ENCODE measurements at places on chromosomes 11 and 22. TPM values are rescaled to one million over a fixed set of nuclear protein-coding genes. Genes with fewer than 3 reads are reported as not detected.

Gene OR51I1
- total RNA-seq, result not detected

DNA sequence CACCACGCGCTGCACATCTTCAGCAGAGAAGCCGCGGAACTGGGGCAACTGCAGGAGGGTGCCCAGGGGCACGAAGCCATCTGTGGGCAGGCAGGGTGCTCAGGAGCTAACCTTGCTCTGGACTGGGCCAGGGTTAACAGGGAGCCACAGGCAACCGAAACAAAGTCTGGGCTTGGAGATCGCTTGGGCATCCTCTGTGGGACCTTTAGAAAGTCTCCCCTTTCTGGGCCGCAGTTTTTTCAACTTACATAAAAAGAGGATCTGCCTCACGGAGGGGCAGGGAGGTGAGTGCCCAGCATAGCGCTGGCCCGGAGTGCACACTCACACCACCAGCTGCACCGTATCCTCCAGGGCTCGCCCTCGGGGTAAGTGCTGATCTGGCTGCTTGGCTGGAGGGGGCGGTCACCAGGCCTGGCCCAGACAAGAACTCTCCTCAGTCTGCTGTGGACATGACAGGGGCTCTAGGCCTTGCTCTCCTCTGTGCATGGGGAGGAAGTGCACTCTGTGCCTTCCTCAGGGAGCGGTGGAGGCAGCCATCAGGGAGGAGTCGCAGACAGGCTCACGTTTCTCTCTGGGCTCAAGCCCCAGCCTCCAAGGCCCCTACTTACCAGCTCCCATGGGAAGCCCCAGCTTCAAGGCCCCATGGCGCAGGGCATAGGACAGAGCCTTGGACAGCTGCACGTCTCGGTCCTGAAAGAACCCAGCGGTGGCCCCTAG, 937 bp downstream of the TRPT1 start:
- no peaks in the 10 kb centered on the region for H3K36me3 ChIP-seq
- peak overlapping the region; percentile 87 for H3K4me3 ChIP-seq
- H3K4me1 ChIP-seq, result peaks cover 33% of the 10 kb centered on the region
- H3K27me3 ChIP-seq, result no peaks in the 10 kb centered on the region
- peak overlapping the region; percentile 64 for H3K27ac ChIP-seq

DNA sequence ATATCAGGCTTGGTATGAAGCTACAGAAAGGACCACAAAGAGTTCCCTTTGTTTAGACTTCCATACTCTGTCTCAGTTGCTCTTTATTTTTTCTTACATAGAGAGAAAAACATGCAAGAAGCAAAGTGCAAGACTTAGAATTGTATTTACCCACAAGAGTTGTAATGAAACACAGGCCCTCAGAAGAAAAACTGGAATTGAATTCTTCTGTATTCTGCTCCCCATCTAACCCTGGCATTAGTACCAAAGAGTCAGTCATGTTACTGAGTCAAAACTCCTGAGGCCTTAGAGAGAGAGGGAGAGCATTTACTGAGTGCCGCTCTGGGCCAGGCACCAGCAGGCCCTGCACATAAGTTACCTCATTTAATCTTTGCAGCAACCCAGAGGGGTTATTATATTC, 43.9 kb upstream of the DLAT start:
- H3K27ac ChIP-seq, result no peak overlapping the region
- no peak for DNase-seq
- H3K4me1 ChIP-seq, result peaks cover 24% of the 10 kb centered on the region
- H3K36me3 ChIP-seq, result peaks cover 4% of the 10 kb centered on the region
- H3K4me3 ChIP-seq, result no peak overlapping the region

Gene CEP126
- total RNA-seq, result 2.2 TPM

- 0 out of 2 replicates have a peak overlapping the region, but pooled peaks have one; percentile 29 for H3K27ac ChIP-seq
- peak; percentile 39 for DNase-seq
- no peaks in the 10 kb centered on the region for H3K36me3 ChIP-seq
- H3K4me1 ChIP-seq, result peaks cover 13% of the 10 kb centered on the region
- peak overlapping the region; percentile 82 for H3K4me3 ChIP-seq
- peaks cover 19% of the 10 kb centered on the region for H3K27me3 ChIP-seq
Observed at GRCh38 chr11:73625696-73626318, 20.6 kb upstream of the PLEKHB1 start.

All from HFFc6 (cell line).